ENCODE measurements at places on chromosomes 16 and 17. TPM values are rescaled to one million over a fixed set of nuclear protein-coding genes. Genes with fewer than 3 reads are reported as not detected.

Gene PRAC1
- not detected for total RNA-seq

Gene CCL2
- 11.1 TPM for total RNA-seq

- DNase-seq = peak; percentile 88
Measured at GRCh38 chr17:6507535-6507934, 48.8 kb downstream of the PITPNM3 start.

GRCh38 chr17:38463451-38463858, 35.2 kb downstream of the ARHGAP23 start:
- DNase-seq = no peak

- DNase-seq = no peak
Measured at GRCh38 chr17:32609085-32609484, 122.3 kb downstream of the CDK5R1 start.

Gene OR1A1
- not detected for total RNA-seq

- no peak for DNase-seq
Measured at GRCh38 chr16:83842756-83843507, 35.2 kb downstream of the HSBP1 start.

GRCh38 chr17:78357177-78357586, 2.7 kb downstream of the SOCS3 start:
- peak; percentile 75 for DNase-seq

Gene EXOC3L1
- 0.98 TPM for total RNA-seq

GRCh38 chr17:83054518-83055125, 24.8 kb upstream of the METRNL start:
- DNase-seq = no peak

DNA sequence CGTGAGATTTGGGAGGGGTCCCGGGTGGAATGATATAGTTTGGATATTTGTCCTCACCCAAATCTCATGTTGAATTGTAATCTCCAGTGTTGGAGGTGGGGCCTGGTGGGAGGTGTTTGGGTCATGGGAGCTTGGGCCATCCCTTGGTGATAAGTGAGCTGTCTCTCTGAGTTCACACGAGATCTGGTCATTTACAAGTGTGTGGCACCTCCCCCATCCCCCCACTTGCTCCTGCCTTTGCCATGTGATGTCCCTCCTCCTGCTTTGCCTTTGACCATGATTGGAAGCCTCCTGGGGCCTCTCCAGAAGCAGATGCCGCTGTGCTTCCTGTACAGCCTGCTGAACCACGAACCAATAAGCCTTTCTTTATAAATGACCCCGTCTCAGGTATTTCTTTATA, 21.3 kb upstream of the BAIAP2 start:
- DNase-seq = no peak

Gene COG8
- total RNA-seq = 51.5 TPM

Gene GP1BA
- not detected for total RNA-seq

- no peak for DNase-seq
Measured at GRCh38 chr17:7396147-7396546, 1.8 kb upstream of the PLSCR3 start.

Gene RAC3
- total RNA-seq = 6.2 TPM

GRCh38 chr16:83899272-83899897, 470 bp downstream of the MLYCD start:
- DNase-seq = peak; percentile 56

DNA sequence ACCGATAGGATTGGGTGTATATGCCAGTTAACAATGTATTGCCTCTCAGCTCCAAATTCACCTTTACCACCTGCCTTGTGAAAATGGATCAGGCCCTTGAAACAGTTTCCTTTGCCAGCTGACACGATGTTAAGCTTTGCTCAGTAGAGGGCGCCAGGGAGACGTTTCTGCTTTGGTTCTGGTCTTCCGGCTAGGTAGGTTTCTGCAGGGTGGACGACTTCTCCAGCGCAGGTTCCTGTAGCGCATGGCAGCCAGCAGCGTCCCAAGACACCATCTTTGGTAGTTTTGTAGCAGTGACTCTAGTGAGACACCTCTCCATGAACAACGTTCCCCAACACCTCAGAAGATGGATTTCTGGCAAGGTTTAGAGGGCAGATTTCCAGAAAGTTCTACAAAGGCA, 24.0 kb downstream of the SYCE1L start:
- no peak for DNase-seq

Gene MRPS7
- 83.6 TPM for total RNA-seq

DNA sequence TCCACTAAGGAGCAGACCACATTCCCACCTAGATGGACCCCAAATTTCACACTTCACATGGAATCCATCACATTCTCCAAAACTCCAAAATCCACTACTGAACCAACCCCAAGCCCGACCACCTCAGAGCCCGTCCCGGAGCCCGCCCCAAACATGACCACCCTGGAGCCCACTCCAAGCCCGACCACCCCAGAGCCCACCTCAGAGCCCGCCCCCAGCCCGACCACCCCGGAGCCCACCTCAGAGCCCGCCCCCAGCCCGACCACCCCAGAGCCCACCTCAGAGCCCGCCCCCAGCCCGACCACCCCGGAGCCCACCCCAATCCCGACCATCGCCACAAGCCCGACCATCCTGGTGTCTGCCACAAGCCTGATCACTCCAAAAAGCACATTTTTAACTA, 1.6 kb downstream of the GP1BA start:
- no peak for DNase-seq
